ENCODE measurements at places on chromosomes 16 and 17.

GRCh38 chr16:22933173-22933572 lies 119.2 kb downstream of the HS3ST2 start:
- peak; percentile 7 for DNase-seq

- no peak for DNase-seq
Observed at GRCh38 chr17:47225911-47226688, 17.0 kb downstream of the MYL4 start.

DNA sequence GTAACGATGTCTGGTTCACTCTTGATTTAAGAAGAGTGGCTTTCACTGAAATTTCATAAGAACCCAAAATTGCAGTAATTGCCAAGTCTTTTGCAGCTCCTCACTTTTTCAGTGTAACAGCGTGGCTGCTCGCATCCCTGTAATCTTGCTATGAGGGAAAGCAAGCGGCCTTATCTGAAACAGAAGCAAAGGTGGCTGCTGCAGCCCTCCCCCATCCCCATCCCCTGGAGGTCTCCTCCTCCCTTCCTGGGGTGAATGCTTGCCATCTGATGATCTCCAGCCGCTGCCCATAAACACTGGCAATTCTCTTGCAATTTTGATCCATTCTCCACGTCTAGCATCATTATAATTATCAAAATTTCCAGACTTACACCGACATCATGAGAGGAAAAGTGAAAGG lies 182.5 kb upstream of the ASIC2 start:
- DNase-seq: no peak

DNA sequence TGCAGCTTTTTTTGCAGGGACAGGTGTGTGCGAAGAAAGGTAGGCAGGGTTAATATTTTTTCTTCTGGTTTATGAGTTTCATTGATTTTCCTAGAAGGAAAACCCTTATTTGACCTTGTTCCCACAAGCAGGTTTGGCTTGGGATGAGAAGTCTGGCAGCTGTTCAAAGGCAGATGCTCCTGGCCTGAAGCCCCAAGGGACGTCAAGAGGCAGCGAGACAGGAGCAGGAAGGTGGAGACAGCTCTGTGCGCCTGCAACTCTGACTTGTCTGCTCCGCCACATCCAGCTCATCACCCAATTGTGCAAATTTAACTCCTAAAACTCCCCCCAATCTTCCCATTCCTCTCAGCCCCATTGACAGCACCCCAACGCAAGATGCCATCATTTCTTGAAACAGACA lies 136.8 kb upstream of the XYLT1 start:
- DNase-seq: no peak

- DNase-seq: peak; percentile 48
Observed at GRCh38 chr16:31472709-31473203, 804 bp downstream of the TGFB1I1 start.

GRCh38 chr17:15273141-15273793 lies 8.1 kb upstream of the PMP22 start:
- DNase-seq: no peak

GRCh38 chr17:66373944-66374817 lies 71.8 kb downstream of the PRKCA start:
- peak; percentile 56 for DNase-seq

DNA sequence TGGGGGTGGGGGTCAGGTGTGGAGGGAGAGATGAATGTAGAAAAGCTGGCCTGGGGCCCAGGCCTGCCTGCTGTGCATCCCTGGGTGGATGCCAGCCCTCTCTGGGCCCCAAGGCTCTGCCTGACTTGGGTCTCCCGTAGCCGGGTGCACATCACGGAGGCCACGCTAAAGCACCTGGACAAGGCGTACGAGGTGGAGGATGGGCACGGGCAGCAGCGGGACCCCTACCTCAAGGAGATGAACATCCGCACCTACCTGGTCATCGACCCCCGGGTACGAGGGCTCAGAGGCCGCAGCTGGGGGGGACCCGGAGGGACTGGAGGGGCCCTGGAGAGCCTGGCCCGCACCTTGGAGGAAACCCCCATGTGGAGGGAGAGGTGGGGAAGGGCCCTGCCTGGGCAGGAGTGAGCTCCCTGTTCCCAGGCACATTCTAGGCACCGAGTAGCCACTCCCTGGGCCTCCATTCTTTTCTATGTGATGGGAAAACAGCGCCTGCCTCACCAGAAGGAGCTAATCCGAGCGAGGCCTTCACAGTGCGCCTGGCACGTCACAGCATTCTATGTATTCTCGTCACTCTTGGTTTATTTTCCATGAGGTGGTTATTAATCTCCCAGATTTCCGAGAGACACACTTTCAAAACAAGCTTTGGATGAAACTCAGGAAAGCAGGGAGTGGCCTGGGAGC lies 34.7 kb downstream of the ADCY7 start:
- no peak for DNase-seq

DNA sequence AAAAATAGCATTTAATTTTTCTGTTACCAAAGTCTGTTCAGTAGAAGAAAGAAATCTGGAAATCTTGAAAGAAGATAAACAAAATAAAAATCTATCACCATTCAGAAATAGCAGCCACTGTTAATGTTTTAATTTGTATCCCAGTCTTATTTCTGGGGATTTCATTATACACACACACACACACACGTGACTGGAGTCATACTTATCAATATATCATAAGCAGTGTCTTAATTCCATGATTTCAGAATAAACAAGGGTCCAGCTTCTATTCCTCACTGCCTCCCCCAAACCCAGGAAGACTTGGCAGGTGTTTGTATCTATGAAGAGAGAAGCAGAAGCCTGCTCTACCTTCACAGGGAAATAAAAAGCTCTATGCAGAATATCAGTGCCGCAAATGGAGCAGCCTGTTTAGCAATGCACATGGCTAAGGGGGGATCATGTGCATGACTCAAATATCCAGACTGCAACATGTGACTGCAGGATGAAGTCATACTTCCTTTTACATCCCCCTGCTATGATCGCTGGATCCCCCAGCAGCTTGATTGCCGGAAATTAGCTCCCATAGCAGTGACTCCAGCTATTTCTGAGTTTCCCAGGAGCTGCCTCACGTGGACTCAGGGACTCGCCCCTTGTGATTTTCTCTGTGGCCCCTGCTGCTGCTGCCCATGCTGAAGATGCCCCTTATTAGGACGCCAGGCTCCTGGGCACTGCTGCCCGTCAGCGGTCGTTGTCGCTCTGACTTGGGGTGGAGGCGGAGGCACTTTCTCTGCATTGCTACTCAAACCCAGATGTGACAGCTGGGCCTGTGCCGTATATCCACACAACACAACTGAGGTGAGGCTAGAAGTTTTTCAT lies 341.0 kb downstream of the CPPED1 start:
- no peak for DNase-seq

- DNase-seq: no peak
Observed at GRCh38 chr17:81116704-81117103, 48.6 kb upstream of the PVALEF start.

DNA sequence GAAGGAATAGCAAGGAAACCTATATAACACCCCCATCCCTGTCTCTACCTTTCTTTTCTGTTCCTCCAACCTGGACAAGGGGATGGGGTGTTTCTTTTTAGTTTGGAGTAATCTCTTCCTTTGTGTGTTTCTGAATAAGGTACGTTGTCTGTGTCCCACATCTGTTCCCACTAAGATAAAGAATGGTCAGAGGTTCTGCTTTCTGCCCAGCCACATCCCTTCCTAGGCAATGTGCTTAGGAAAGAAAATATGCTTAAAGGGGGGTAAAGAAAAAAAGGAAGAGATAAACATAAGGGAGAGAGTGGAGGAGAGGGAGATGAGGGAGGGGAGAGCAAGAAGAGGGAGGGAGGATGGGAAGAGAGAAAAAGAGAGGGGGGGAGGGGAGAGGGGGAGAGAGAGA lies 35.1 kb downstream of the SLC6A2 start:
- DNase-seq: no peak

GRCh38 chr17:79657861-79658810 lies 47.3 kb upstream of the RBFOX3 start:
- no peak for DNase-seq

- DNase-seq: peak; percentile 93
Observed at GRCh38 chr17:69235338-69236058, 6.9 kb upstream of the ABCA10 start.
